ENCODE measurements at places on chromosomes 1 and 21.

DNA sequence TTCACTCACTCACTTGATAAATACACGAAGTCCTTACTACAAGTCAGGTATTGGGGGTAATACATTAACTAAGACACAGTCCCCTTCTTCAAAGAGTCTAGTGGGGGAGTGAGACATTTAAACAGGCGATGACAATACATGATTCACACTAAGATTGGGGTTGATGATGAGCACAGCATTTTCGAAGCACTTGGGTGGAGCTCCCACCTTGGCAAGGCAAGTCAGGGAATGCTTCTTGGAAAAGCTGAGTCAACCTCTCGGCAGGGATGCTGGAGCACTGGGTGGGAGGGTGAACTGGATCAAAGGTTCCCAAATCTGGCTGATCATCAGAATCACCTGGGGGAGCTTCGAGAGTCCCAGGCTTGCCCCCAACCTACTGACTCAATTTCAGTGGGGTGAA is 57.9 kb upstream of the ENAH start:
- no peak for DNase-seq

DNA sequence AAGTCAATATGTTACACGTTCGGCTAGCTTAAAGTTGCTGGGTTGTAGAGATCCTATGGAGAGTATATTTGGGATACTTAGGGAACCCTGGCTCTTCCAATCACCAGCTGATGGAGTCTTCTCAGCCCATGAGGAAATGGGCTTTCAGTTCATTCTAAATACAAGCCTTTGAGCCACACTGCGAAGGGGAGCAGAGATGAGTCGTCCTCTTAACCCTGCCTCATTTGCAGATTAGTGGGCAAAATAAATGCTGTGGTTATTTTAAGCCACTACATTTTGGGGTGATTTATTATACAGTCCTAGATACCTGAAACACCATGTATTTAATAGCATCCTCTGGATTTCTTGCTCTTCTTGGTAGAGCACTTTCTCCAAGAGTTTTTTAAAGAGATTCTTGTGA is 19.0 kb upstream of the VCAM1 start:
- DNase-seq = no peak

DNA sequence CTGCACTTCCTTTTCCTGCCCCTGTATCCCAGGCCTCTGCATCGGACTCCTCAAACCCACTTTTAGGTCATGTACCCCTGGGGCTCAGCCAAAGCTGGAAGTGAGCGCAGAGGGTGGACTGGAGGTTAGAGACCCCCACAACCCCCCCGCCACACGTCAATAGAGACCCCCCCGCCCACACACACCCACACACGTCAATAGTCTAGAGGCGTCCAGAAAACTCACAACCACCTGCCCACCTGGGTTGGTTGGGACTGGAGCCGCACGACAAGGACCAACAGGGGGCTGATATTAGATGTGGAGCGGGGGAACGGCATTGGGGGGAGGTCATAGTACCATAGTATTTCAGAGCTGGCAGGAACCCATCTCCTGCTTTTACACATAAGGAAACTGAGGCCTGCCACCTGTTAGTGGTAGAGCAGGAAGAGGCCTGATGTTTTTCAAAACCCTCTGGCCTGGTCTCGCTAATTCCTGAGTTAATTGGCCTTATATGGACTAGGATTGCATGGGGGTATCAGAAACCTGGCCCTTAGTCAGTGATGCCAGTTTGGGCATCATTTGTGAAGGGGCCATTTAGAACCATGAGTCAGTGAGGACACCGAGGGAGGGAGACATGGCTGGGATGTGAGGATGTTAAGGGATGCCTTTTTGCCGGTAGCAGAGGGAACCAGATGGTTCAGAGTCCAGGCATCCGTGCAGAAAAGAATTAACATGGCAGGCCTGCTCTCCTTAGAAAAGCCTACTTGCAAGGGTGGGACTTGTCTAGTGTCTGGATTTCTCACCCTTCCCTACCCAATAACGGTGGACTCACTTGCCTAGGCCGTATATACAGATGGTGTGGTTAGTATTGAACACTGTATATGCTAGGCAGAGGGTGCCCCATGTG is 1.1 kb downstream of the NENF start:
- no peak for DNase-seq

DNA sequence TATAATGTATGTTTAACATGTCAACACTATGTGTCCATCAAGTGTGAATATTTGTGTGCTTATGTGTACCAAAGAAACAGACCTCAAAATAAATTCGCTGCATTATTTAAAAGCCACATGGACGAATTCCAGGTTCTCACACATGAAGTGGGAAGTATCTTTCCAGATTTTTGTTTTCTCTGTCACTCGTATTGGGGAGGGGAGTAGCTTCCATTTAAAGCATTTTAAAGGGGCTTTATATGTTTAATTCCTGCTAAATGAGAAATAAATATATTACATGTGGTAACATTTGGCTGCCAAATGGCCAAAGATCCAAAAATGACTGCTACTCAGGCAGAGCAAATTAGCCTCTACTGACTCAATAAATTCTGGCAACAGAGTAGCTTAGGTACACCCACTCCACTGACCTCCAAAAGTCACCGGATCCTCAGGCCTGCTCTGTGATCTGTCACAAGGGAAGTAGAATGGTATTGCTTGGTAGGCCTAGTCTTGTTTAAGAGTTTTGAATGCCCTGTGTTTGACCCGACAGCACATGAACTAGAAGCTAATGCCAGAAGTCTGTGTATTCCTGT is 178.1 kb downstream of the ZP4 start:
- DNase-seq = no peak

DNA sequence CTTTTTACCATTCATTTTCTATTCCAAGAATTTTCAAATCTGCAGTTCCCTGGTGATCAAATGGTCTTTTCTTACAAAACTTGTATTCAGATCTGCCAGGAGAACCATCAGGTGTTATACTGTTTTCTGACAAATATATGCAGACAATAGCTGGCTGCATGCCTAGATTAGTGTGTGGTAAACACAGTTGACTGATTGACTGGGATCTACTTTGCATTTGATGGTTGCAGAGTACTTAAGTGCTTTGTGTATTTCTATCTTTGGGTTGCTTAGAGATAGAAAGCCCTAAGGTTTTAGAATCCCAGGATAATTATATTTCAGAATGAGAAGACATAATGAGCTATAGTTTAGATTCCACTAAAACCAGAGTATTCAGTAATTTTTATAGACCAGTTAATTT is 102.0 kb upstream of the CHODL start:
- DNase-seq = no peak

- DNase-seq = no peak
Measured at GRCh38 chr1:242062271-242062670, 63.4 kb upstream of the MAP1LC3C start.

- no peak for DNase-seq
Measured at GRCh38 chr1:155192346-155193274, 15.1 kb downstream of the THBS3 start.

GRCh38 chr1:55245781-55246180 is 30.6 kb upstream of the USP24 start:
- DNase-seq = peak; percentile 64

DNA sequence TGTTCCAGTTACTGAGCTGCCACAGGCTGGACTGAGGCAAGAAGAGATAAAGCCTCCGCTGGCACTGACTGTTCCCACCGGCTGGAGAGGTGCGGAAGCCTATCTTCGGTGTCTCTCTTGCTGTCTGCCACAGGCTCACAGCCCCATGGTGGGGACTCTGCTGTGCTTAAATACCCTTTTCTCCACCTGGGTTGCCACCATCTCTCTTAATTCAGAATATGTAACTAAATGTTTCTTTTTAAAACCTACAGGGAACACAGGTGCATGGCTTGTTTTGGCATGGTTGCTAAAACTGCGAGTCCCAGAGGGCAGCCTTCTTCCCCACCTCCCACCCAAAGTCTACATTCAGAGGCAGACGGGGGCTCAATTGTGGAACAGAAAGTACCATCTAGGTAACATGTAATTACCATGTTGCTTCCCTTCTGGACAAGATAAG is 8.1 kb upstream of the LBR start:
- no peak for DNase-seq

GRCh38 chr1:227895828-227896685 is 51.7 kb downstream of the WNT9A start:
- DNase-seq = no peak

GRCh38 chr1:87115891-87116290 is 201.5 kb downstream of the HS2ST1 start:
- DNase-seq = no peak

DNA sequence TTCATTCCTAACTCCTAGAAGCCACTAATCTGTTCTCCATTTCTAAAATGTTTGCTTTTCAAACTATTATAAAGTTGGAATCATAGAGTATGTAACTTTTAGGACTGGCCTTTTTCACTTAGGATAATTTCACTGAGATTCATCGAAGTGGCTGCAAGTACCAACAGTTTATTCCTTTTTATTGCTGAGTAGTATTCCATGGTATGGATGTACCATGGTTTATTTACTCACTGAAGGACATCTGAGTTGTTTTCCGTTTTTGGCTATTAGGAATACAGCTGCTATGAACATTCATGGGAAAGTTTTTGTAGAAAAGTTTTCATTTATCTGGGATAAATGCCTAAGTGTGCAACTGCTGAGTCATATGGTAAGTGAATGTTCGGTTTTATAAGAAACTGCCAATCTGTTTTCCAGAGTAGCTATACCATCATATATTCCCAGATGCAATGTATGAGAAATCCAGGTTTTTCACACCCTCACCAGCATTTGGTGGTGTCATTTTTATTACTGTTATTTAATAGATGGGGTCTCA is 66.3 kb downstream of the SLC27A3 start:
- no peak for DNase-seq

GRCh38 chr1:61687901-61688300 is 37.0 kb downstream of the TM2D1 start:
- peak; percentile 27 for DNase-seq

DNA sequence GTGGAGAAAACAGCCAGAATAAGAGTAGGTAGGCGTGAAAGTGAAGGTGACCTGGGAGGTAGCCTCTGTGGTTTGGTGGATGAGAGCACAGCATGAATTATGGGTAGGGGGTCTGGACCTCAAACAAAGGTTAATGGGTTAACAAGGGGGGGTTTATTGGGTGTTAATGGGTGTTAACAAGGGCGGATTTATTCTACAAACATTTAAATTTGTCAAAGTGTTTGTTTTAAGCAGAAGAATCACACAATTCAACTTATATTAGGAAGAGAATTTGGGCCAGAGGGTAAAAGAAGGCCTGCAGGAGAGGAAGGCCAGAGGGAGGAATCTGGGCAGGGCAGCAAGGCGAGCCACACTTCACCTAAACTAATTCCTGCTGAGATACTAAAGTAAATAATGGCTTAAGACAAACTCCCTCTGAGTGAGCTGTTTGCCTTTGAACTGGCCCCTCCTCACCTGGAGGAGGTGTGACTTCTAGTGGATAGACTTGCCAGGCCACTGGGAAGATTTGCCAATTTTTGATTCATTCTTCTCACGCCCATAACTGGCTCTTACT is 191.7 kb downstream of the GIPC2 start:
- peak; percentile 76 for DNase-seq

DNA sequence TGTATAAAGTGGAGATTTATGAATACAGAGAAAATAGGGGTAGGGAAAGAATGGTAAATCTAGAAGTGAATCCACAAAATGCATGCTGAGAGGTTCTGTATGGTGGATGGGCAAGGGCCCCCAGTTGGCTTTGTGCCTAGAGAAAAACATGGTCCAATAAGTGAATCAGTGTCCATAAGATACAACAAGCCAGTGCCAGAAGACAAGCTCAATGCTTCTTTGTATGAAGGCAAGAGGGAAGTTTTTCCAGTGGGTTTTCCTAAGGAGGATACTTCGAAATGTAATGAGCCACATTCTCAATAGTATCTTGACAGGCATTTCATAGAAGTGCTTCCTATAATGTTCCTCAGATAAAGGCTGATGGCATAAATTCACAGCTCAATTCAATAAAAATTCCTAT is 169.4 kb upstream of the HMCN1 start:
- DNase-seq = no peak

- no peak for DNase-seq
Measured at GRCh38 chr1:205630241-205630640, 1.6 kb downstream of the ELK4 start.

- DNase-seq = no peak
Measured at GRCh38 chr1:211501711-211502400, 9.9 kb upstream of the RD3 start.

DNA sequence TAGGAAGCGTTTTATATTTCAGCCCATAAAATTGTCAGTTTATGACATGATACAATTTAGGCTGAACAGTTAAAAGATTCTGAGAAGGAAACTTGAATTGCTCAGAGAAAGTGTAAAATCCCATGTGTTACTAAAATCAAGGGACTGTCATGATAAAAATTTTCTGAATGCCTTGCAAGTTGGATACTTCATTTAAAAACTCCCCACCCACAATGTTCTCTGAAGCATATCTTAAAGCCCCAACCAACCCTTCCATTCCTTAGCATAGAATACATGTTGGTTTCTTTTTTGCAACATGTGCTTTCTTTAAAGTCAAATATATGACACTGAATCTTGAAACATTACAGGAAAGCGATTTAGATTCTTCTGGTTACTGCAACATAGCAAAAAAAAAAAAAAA is 97.4 kb downstream of the MRPL39 start:
- DNase-seq = no peak

DNA sequence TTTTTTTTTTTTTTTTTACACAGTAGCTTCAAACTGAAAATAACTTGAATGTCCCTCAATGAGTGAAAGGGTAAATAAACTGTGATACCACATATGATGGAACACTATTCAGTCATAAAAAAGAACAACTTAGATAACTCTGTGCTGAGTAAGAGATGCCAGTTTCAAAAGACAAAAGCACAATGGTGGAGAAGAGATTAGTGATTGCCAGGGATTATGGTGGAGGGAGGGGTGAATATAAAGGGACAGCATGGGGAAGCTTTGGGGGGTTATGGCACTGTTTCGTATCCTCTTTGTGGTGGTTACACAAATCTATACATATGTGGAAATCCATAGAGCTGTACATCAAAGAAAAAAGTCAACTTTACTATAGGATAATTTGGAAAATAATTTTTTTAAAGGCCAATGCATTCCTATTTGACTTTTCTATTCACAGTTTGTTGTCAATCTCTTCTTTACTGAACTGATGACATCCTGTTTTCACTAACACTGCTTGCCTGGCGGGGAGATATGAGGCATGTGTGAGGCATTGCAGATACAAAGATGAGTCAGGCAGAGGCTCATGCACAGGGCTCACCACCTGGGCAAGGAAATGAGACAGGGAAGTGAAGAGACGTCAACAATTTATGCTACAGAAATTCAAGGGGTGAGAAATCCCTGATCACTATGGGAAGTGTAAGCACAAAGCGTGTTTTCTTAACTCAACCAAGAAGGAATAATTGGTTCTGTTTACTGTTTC is 302.7 kb downstream of the DUSP10 start:
- peak; percentile 96 for DNase-seq

- no peak for DNase-seq
Measured at GRCh38 chr1:14629363-14630014, 31.0 kb downstream of the KAZN start.

GRCh38 chr1:38852780-38853179 is 6.8 kb downstream of the RRAGC start:
- no peak for DNase-seq
